Cardiac septum (tissue), 1 donor: ENCODE measurements at places on chromosomes 13 and 19. TPM values are rescaled to one million over a fixed set of nuclear protein-coding genes. Genes with fewer than 3 reads are reported as not detected.

DNA sequence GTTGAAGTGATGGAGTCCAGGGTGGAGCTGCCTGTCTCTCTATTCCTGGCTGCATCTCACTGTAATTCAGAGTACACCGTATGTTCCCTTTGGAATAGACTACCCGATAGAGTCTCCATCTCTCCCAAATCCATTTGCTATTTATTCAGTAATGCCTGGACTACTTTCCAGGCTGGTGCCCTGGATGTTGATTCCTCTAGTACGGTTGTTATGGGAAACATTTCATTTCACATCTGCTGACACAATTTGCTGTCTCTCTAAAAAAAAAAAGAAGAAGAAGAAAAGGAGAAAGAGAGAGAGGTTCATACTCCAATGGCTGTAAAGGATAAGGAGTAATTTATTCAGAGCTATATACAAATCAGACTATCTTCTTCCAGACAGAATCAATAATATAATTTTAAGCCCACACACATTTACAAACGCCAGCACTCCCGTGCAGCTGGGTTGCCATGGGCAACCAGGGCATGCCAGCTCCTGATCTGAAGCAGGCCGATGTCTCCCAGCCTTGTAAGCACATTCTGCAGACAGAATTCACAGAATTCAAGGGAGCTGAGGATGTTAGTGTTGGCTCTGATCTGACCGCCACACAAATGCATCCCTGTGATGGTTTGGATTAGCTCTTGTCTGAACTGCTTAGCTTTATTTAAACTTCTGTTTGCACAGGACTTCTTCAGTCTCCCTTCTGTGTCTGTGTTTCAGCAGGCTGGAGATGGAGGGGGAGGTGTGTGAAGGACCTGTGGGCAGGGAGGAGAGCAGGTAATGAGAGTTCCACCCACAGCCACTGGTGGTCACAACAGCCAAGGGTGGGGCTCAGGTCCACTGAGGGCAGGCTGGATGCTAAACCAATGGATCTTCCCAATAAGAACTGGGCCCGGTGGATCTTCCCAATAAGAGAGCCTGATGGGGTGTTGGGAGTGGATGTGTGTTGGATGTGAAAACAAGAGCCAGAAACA, 66.0 kb downstream of the TEX26 start:
- DNase-seq = no peak

DNA sequence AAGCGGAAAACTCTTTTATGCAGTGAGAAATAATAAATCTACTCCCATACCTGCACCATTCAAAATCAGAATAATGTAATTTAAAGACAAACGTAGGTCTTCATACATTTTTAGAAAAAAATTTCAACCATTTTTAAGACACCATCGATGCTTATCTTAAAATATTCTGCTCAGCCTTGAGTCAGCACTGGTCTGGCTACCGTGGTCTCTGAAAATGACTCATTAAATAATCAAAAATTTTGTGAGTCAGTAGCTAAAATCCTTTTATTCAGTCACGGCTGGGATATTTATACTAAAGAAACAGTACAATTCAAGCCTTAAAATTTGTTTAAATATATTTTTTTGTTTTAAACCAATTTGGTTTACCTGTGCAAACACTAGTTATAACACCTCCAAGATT, 2862.8 kb upstream of the PCDH20 start:
- DNase-seq = no peak

DNA sequence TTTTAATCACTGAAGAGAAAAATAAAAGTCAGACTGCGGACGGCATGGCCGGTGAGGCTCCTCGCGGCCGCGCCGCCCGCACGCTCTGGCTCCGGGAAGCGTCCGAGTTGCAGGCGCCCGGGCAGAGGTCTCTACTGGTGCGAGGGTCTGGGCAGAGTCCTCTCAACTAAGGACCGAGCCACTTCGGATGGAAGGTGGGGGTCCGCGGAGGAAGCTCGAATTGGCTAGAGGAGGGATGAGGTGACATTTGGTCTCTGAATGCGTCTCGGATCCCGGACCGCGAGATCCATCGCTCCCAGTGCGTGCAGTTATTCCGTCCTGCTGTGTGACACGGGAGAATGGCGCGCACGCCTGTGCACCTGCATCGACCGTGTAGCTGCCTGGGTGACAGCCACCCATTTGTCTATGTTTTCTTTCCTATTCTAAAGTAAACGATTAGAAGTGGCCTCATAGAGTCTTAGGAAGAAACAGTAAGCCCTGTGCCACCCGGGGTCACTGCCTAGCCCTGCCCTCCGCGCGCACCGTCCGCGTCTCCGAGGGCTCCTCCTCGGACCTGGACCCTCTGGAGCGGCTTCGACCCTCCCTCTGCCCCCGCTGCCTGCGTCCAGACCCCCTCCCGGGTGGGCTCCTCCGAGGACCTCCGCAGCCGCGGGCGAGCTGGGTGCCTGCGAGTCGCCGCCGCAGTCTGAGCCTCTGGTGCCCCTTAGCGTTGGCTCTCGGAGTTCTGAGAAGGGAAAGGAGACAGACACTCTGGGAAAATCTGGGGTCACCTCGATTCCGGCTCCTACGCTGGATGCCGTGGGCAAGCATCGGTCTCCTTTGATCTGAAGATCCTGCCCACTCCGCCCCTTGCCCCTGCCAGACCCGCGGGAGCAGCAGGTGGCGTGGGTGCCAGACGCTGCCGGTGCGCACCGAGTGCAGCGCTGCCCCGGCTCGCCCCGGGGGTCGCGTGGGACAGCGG, 347.4 kb downstream of the LIG4 start:
- DNase-seq = no peak

- no peak for DNase-seq
These were observed 13.7 kb downstream of the BCAT2 start for GRCh38 chr19:48797103-48797502.

DNA sequence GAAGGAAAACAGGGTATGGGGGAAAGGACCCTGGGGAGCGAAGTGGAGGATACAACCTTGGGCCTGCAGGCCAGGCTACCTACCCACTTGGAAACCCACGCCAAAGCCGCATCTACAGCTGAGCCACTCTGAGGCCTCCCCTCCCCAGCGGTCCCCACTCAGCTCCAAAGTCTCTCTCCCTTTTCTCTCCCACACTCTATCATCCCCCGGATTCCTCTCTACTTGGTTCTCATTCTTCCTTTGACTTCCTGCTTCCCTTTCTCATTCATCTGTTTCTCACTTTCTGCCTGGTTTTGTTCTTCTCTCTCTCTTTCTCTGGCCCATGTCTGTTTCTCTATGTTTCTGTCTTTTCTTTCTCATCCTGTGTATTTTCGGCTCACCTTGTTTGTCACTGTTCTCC, 2.7 kb downstream of the KLK3 start:
- no peak for DNase-seq

The ATP8B3 gene
- total RNA-seq = 0.78 TPM
